ENCODE measurements at places on chromosomes 12 and 14.

DNA sequence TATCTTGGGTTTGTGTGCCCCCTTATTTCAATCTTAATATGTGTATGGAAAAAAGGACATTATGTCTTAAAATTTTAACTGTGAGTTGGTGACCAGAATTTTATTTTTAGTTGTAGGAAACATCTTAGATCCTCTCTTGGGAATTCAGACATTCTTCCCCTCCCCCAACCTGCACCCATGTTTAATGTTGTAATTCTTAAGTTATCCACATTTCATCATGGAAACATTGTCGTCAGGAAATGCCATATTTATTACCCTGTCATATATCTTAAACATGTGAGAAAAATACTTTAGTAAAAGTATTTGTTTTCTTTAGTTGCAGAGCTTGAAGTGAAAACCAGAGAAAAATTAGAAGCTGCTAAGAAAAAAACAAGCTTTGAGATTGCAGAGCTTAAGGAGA lies 30.3 kb downstream of the YEATS4 start:
- DNase-seq = no peak

DNA sequence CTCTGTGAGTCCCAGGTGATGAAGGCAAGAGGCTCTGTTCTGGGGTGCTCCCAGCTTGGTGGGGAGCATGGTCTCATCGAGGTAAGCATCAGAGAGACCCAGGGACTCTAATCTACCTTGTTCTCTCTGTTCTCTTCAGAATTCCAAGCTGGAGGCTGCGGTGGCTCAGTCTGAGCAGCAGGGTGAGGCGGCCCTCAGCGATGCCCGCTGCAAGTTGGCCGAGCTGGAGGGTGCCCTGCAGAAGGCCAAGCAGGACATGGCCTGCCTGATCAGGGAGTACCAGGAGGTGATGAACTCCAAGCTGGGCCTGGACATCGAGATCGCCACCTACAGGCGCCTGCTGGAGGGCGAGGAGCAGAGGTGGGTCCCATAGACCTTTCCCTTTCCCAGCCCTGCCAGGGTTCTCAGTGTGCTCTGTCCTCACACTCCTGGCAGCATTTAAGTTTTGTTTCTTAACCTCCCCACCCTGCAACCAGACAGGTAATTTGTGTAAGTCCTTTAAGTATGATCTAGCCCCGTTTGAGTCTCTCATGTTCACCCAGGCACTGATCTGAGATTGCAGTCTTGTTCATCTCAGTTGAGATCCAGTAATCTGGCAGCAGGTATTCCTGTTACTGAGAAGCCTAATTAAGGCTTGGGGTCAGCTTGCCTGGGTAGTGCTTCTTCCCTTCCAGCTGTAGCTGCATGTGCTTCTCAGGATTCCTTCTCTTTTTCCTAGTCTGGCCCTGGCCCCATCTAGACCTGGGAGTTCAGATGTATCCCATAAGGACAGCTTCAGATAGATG lies 14.8 kb upstream of the KRT81 start:
- no peak for DNase-seq

GRCh38 chr12:16307856-16308475 lies 30.5 kb upstream of the SLC15A5 start:
- DNase-seq = no peak

DNA sequence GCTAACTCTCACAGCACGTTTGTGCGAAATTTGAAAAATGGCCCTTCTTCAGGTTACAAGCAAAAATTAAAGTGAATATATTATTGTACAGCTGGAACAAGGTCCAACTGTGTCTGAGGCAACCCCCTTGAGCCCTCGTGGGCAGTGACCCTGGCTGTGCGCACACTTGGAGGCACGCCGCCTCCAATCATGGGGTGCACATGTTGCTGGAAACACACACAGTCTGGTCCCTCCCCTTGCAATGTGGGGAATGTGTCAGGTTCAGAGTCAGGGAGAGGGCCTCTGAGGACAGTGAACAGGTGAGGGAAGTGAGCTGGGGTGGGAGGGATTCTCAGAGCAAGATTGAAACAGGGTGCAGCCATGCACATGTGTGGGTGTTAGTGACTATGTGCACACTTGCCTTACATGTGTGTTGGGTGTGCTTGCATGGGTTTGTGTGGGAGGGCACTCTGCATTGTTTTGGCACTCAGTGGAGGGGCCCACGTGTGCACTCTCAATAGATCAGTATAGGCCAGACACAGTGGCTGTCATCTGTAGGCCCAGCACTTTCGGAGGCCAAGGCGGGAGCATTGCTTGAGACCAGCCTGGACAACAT lies 9.6 kb downstream of the TSPAN9 start:
- no peak for DNase-seq

- DNase-seq = peak; percentile 49
Observed at GRCh38 chr12:124391340-124392261, 96.7 kb downstream of the RFLNA start.
